ENCODE measurements at places on chromosomes 7 and 10. TPM values are rescaled to one million over a fixed set of nuclear protein-coding genes. Genes with fewer than 3 reads are reported as not detected.

Gene ACSM6
- total RNA-seq: not detected

- H3K4me3 ChIP-seq: peak within 1 kb of the TSS; percentile 97
- H3K27me3 ChIP-seq: peaks cover 6% of the 10 kb centered on the region
- peak; percentile 93 for DNase-seq
- H3K4me1 ChIP-seq: peaks cover 13% of the 10 kb centered on the region
These were observed at the start of the genes DPCD and POLL for GRCh38 chr10:101587725-101588653. DPCD (plus strand) TSS chr10:101588321; CDS start chr10:101588337, 16 bp downstream. POLL (minus strand) TSS chr10:101588257; CDS start chr10:101587360, 897 bp downstream.

DNA sequence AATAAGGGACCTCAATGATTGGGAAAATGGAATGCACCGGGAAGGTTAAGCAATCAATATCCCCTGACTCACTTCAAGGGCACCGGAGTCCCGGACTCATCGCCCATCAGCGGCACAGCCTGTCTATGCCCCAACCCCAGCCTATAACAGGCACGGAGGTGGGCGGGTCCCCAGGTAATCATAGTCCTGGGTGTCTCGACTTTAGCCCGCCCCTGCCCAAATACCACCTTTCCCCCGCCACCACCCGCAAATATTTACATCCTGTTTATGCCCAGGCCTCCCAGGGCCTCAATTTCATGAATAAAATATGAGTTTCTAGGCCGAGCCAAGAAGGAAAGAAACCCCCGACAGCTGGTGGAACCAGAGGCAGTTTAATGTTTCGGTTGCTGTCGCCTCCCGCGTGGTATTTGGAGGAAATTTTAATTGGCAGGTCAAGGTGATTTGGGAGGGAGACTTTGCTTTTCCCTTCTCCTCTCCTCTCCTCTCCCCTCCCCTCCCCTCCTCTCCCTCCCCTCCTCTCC is 15.6 kb upstream of the RFC2 start:
- H3K27me3 ChIP-seq: peaks cover 8% of the 10 kb centered on the region
- H3K4me1 ChIP-seq: peaks cover 28% of the 10 kb centered on the region
- peak overlapping the region; percentile 76 for H3K4me3 ChIP-seq
- peak; percentile 49 for DNase-seq
- no peak overlapping the region for H3K27ac ChIP-seq
- H3K36me3 ChIP-seq: no peaks in the 10 kb centered on the region

GRCh38 chr10:103553743-103554487 is 60.4 kb downstream of the NEURL1 start:
- H3K4me1 ChIP-seq: peaks cover 20% of the 10 kb centered on the region
- peaks cover 14% of the 10 kb centered on the region for H3K27me3 ChIP-seq
- H3K4me3 ChIP-seq: peak overlapping the region; percentile 38
- H3K27ac ChIP-seq: no peak overlapping the region

- DNase-seq: no peak
- H3K27ac ChIP-seq: no peak overlapping the region
- peaks cover 4% of the 10 kb centered on the region for H3K27me3 ChIP-seq
- peaks cover 9% of the 10 kb centered on the region for H3K36me3 ChIP-seq
These were observed 274.0 kb downstream of the FRMD4A start for GRCh38 chr10:14056610-14057332.

GRCh38 chr10:52662256-52662655 is 110.3 kb downstream of the MBL2 start:
- H3K4me1 ChIP-seq: no peaks in the 10 kb centered on the region
- no peak overlapping the region for H3K27ac ChIP-seq
- H3K4me3 ChIP-seq: no peak overlapping the region
- no peaks in the 10 kb centered on the region for H3K27me3 ChIP-seq

DNA sequence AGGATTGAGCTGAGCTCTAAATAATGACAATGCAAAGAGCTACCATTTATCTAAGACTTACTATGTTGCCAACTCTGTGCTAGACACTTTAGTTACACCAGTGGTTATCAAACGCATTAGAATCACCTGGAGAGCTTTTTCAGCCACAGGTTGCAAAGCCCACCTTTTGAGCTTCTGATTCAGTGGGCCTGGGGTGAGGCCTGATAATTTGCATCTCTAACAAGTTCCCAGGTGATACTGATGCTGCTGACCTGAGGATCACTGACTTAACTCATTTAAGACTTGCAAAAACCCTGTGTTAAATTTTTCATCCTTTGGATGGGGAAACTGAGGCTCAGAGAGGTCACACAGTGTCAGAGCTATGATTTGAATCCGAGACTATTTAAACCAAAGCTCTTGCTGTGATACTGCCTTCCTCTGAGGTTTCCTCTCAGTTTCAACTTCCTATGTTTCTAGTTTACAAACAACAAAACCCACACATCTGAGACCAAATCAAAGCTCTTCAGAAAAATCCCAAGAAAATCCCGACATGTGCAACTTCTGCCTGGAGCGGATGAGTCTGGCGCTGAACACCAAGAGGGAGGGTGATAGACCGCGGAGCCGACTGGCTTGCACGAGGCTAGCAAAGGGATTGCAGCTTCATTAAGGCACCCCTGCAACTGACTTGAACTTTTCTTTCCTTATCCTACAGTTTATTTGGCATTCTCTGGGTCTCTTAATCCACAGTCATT is 124.9 kb downstream of the CYP26A1 start:
- peaks cover 2% of the 10 kb centered on the region for H3K27me3 ChIP-seq
- H3K4me1 ChIP-seq: peaks cover 24% of the 10 kb centered on the region
- no peak overlapping the region for H3K27ac ChIP-seq
- no peak for DNase-seq

DNA sequence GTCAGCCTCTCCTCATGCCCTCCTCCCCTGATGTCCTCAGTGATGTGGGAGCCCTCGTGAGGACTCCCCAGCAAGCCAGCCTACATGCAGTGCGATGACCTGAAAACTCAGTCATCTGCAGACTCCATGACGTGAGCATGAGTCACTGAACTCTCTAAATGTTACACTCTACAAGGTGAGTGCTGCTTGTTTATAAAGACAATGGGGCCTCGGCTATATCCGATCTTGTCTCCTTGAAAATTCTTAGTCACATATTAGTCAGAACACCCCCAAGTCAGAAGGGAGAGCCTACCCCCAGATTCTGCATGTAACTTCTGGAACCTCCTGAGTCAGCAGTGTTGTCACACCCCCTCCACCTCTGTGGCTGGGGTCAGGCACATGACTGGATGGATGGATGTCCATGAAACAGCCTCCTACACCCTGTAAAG is 673.8 kb downstream of the INHBA start:
- no peak for DNase-seq
- peaks cover 8% of the 10 kb centered on the region for H3K4me1 ChIP-seq
- H3K27me3 ChIP-seq: no peaks in the 10 kb centered on the region
- H3K36me3 ChIP-seq: no peaks in the 10 kb centered on the region

Data from endothelial cell (in vitro differentiated cells).